ENCODE measurements at places on chromosomes 12 and 14.

GRCh38 chr14:101007004-101007614, 103.6 kb upstream of the RTL1 start:
- DNase-seq: no peak

DNA sequence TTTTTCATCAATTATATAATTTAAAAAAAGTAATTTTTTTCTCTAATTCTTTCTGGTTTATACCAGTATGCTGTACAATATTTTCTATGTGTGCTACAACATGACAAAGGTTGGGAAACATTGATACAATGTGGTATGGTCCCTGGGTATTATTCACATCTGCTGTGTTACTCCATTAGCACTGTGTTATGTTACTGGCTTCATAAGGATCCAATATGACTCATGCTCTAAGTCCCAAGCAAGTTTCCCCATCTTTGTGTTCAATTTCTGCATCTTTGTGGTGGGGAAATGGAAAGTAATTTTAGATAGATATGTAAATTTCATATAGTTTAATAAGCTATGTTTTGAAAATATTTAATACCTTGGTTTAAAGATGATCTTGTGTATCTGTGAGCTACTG, 35.8 kb downstream of the FBXO33 start:
- DNase-seq: peak; percentile 3

- no peak for DNase-seq
These were observed 122.8 kb downstream of the NTF3 start for GRCh38 chr12:5554711-5555110.

- DNase-seq: no peak
These were observed 4.3 kb downstream of the NUAK1 start for GRCh38 chr12:106134294-106134949.

DNA sequence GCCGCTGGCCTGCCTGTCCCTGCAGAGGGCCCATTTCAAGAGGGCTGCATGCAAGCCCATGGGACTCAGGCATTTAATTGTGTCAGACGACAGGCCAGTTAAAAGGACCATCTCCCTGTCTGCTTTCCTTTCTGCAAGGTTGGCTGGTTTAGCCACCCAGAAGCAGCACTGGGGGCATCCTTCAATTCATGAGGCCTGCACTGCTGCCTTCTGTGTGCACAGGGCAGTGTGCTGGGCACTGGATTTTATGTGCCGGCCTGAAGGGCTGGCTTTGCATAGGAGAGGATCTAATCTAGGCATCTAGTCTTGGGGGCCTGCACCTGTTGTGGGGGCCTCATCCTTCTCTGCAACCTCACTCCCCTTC, 114.1 kb upstream of the FKBP4 start:
- no peak for DNase-seq

GRCh38 chr12:20830456-20830855, 20.0 kb downstream of the SLCO1B3 start:
- DNase-seq: no peak

DNA sequence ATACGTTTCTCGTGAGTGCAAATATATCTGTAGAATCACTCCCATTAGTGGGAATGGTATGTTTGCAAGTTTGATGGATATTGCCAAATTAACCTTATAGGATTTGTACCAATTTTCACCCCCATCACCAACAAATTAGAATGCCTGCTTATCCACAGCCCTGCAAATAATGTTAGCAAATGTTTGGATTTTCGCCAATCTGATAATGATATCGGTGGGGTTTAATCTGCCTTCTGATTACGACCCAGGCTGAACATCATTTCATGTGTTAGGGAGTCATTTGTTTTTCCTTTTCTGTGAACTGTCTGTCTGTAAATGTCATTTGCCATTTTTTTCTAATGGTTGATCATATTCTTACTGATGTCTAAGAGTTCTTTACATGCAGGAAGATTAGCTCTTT, 4.1 kb upstream of the DAZAP2 start:
- DNase-seq: no peak

DNA sequence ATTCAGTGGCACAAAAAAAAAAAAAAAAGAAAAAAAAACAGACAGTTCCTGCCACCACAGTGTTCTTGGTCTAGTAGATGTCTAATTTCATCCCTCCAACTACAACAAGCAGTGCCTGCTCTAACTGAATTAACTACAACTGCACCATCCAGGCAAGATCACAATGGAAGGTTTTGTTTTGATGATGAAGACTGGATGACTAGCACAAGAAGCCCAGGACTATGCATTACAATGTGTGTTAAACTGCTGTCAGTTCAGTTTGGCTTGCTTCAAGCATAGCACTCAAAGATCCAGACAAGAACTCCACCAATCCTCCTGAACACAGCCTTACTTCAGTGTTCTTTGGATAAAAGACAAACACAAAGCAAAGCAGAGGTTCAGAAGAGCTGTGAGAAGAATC, 279.9 kb downstream of the GRIN2B start:
- DNase-seq: no peak

GRCh38 chr12:93379326-93379980, 1.7 kb downstream of the NUDT4 start:
- DNase-seq: no peak

- no peak for DNase-seq
These were observed 121.2 kb upstream of the DAAM1 start for GRCh38 chr14:59067127-59067894.

DNA sequence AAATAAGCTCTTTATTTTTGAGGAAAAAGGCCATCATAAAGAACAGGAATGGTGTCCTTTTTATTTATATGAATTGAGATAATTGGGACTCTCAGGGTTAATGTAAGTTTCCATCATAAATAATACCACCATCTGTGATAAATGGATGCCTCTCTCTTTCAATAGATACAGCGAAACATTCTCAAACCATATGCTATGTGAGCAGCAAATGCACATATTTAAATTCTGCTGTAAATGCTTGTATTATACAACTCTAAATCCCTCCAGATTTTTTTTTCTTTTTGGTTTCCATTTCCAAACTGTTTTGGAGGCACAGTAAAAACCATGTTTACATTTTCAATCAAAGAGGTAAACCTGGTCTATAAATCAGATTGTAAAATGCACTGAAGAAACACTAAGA, 132.3 kb downstream of the TMEM132C start:
- DNase-seq: no peak

DNA sequence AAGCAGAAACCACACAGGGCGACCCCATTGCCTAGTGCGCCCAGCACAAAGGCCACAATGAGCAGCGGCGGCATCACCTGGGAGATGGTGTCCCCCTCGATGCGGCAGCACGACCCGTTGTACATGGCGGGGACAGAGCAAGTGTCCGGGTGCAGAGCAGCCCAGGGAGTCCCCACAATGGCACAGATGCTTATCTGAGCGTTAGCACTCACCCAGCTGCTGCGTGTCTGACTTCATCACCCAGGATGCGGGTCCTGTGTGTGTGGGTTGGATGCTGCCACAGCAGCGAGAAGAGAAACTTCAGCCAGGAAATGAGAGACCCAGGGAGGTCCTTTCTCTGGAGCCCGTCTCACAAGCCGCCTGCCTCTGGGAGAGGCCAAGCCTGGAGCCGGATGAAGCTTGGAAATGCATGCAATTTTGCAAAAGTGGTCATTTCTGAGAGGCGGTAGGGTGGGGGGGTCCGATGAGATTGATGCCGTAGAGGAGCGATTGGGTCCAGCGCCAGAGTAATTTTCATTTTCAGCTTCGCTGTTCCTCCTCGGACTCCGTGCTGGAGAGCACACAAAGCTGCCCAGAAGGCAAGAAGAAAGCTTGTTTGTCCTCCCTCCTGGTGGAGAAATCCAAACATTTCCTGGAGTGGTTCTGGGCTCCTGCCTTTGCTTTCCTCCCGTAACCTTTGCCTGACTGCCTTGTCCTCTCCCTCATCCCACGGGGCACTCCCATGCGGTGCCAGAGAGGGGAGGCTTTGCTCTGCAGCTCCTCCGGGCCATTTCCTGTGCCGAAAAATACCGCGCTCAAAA, at the start of gene HCAR1:
Gene HCAR1, minus strand, starts transcription at position 630 of the 800 bp plus-strand sequence. Its CDS starts 505 bp downstream, at position 125.
- peak; percentile 84 for DNase-seq

GRCh38 chr12:82412246-82412645, 53.9 kb downstream of the METTL25 start:
- DNase-seq: no peak

- DNase-seq: no peak
These were observed 207.5 kb upstream of the PWP1 start for GRCh38 chr12:107477947-107478610.

DNA sequence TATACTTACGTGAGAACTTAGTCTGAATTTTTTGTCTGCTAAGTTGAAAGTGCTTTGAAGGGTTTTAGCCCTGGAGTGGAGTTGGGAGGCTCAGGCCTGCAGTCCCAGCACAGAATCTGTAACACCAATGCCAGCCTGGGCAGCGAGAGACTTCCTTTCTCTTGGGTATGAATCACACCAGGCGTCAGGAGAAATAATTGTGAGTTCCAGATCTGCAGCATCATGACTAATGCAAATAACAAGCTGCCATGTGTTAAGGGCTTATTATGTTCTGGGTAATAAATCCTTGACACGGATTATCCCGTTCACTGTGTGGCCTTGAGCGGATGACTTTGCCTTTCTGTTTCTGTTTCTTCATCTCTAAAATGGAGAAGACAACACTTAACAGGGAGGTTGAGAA, 70.6 kb downstream of the B4GALNT3 start:
- DNase-seq: no peak

- no peak for DNase-seq
These were observed 63.1 kb downstream of the RERG start for GRCh38 chr12:15158083-15158482.

- DNase-seq: no peak
These were observed 45.9 kb upstream of the BDKRB2 start for GRCh38 chr14:96158735-96159134.

GRCh38 chr14:68507544-68508081, 285.3 kb downstream of the ZFP36L1 start:
- DNase-seq: no peak

DNA sequence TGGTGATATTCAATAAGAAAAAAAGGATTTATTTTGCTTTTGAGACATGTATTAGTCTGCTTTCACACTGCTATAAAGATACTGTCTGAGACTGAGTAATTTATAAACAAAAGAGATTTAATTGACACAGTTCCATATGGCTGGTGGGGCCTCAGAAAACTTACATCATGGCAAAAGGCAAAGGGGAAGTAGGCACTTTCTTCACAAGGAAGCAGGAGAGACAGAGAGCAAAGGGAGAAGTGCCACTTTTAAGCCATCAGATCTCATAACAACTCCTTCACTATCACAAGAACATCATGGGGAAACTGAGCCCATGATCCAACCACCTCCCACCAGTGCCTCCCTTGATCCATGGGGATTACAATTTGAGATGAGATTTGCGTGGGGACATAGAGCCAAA, 43.9 kb downstream of the BHLHE41 start:
- no peak for DNase-seq

DNA sequence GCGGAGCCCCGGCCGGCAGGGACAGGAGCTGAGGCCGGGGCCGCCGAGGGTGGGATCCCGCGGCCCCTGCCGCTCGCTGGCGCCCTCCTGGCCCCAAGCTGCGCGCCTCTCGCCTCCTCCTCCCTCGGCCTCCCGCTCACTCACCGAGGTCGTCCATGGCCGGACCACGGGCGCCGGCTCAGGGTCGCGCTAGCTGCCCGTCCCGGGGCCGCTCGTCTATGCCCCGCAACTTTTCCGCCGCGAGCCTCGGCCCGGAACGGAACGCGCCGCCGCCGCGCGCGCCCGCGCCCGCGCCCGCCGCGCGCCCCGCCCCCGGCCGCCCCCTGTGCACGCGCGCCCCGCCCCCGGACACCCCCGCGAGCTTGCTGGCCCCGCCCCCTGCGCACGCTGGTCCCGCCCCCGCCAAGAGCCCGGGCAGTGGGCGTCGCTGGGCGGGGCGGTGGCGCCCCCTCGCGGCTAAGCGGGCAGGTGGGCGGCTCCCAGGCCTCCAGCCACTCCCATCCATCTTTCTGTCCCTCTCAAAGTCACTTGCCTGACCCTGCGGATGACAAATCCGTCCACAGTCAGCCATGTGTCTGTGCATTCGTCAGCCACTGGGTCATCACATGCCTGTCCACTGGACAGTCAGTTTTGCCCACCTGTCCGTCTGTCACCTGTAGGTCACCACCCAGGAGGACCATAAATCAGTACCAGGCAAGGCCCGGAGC, at the start of gene PXN:
Gene PXN, minus strand, starts transcription at position 258 of the 707 bp plus-strand sequence. Its CDS starts 101 bp downstream, at position 157.
- DNase-seq: peak; percentile 90

DNA sequence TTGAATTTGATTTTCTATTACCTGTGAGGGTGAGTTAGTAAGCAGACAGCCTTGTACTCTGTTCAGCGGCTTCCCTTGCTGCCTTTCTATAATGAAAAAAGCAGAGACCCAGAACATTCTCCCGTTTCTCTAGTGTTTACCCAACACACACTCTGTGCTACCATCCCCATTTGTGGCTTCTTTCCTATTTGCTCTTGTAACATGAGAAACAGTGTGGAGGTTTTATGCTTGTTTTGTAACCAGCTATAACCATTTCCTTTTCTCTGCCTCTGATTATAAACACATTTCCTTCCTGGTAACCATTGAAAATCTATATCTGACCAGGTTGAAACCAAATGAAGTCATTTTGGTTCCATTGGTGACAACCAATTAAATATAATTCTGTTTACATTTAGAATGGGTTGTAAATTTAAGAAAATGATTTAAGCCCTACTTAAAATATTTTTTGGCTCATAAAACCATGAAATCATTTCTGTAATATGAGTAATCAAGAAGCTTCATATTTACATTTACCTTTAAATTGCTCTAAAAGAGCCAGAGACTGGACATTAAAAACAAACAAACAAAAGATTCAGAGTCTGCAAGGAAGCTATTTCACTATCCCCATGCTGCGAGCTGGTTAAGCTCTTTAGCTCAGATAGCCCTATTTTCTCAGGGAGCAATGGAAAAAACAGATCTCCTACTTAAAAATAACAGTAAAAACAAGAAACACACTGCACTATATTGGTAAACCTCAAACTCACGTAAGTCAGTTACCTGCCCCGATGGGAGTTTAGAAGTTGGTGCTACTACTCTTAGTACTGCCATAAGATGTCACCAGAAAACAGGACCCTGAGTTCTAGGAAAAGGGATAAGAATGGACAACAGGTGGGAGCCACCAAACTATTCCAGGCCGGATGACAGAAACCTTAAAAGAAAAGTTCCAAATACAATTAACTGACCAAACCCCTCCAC, 206.5 kb upstream of the EEA1 start:
- DNase-seq: peak; percentile 16
